ENCODE measurements at places on chromosomes 3 and 15.
A peak's percentile ranks its signal among the peaks of the same experiment; 100 is the strongest.

DNA sequence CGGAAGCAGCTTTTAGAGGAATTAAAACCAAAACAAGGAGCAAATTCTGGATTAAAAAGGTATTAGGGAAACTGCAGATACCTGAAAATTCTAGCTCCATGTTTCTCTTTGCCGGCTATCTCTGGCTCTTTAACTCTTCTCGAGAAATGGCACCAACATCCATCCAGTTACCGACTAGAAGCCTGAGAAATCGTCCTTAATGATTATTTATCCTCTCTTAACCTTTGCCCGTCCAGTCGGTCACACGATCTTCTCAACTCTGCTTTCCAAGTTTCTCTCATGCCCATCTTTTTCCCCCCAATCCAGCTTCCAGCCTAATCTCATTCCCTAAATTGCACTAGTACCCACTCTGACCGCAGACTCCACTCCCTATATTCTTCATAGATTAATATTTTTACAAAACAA is 596 bp upstream of the SGO1 start:
- no peak for DNase-seq

DNA sequence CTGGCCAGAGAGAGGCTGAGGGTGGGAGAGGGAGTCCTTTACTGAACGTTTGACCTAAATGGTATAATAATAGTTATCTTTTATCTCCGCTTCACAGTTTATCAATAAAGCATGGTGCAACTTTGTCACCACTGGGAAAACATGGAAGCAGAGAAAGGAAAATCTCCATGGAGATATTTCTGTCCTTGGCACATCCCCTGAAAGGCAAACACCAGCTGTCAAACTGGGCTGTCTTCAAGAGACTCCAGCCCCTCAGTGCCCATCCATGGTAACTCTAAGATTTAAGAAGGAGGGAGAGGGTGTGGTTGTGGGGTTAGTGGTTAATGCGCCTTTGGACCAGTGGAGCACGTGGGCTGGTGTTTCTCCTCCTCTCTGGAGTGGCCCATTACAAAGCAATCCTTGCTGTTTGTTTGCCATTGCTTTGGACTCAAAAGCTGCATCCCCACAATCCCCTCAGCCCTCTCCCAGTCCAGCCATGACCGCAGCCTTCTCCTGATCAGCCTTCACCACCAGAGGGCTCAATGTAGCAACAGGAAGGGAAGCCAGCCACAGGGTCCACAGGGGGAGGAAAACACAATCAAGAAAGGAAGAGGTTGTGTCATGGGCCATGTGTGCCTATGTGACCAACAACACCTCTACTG is 38.2 kb upstream of the FAM174B start:
- peak; percentile 20 for DNase-seq

GRCh38 chr15:77346245-77347036 is 73.5 kb downstream of the PEAK1 start:
- no peak for DNase-seq

DNA sequence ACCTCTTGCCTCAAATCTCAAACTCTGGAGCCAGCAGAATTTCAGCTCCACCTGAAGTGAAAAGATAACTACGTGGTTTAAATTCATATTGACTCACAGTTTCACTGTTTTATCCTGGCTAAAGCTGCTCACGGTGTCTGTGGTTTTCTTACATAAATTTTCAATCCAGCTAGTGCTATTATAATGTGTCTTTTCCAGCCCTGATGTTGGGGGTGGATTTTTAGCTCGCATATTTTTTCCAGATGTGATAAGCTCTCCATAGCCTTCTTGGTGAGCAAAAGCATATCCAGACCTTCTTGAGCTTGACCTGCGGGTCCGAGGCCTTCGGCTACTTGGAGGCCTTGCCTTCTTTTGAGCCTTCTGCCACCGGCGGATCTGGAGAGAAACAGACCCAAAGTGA is 239.3 kb downstream of the DTWD1 start:
- no peak for DNase-seq

DNA sequence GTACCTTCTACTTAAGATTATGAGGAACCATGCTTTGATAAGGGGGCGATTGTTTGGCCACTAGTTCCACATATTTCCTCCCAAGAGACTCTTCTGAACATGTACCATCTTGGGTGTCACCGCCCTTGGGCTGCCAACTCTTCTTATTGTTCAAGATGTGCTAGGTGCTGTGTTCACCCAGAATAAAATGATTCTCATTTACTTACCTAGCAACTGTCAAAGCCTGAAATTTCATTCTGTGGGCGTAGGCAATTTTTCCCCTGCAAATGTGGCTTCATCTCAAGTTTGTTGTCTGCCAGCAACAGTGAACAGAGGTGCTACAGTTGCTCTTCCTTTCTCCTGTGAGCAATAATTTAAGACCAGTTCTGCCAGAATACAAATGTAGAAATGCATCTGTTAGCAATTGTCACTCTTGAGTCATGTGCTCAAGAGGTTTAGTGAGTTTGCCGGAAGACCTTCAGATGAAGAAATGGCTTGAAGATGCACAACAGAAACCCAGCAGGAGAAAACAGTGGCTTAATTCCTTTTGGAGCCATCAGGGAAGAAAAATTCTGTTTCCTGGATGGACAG is 41.3 kb upstream of the RARB start:
- no peak for DNase-seq

GRCh38 chr3:141242377-141243092 is 10.9 kb downstream of the PXYLP1 start:
- no peak for DNase-seq
